Bronchus fibroblast of lung (primary cell): ENCODE measurements at places on chromosomes 3 and 15. TPM values are rescaled to one million over a fixed set of nuclear protein-coding genes. Genes with fewer than 3 reads are reported as not detected.

The CRYGS gene
- total RNA-seq: 0.34 and 0.59 TPM in 2 replicates

The CYP8B1 gene
- not detected in 2 replicates for total RNA-seq

The DISP2 gene
- 0.17 and 0.30 TPM in 2 replicates for total RNA-seq

The STAB1 gene
- 0.50 and 0.59 TPM in 2 replicates for total RNA-seq

The GPR15 gene
- total RNA-seq: not detected in 2 replicates

The ZIC1 gene
- total RNA-seq: under 0.01 TPM in 1 of 2 replicates, not detected in the other

The RTF1 gene
- total RNA-seq: 13.4 and 15.5 TPM in 2 replicates

The IP6K1 gene
- total RNA-seq: 18.2 and 24.5 TPM in 2 replicates

The CHRNB4 gene
- total RNA-seq: not detected in 2 replicates

The MIX23 gene
- 29.4 and 33.6 TPM in 2 replicates for total RNA-seq

The EPHA6 gene
- 0.17 TPM in 1 of 2 replicates, not detected in the other for total RNA-seq

The TIMP4 gene
- 10.9 and 11.3 TPM in 2 replicates for total RNA-seq

The P3H2 gene
- 6.4 and 7.3 TPM in 2 replicates for total RNA-seq

The TEX55 gene
- not detected in 2 replicates for total RNA-seq

The GCSAM gene
- not detected in 2 replicates for total RNA-seq

The MEGF11 gene
- under 0.01 TPM in 1 of 2 replicates, not detected in the other for total RNA-seq

The RBPMS2 gene
- 0.34 and 0.59 TPM in 2 replicates for total RNA-seq

The CCNB2 gene
- 141 and 156 TPM in 2 replicates for total RNA-seq

The SLTM gene
- total RNA-seq: 34.9 and 36.7 TPM in 2 replicates

The TMEM212 gene
- total RNA-seq: not detected in 2 replicates

The MOBP gene
- total RNA-seq: not detected in 2 replicates

The CLDN18 gene
- total RNA-seq: not detected in 2 replicates

The SEMA3F gene
- total RNA-seq: 40.2 and 41.5 TPM in 2 replicates

The ATP13A5 gene
- total RNA-seq: not detected in 2 replicates

The ARPP21 gene
- total RNA-seq: not detected in 2 replicates

The PAQR5 gene
- 1.2 and 1.5 TPM in 2 replicates for total RNA-seq

The GP9 gene
- not detected in 2 replicates for total RNA-seq

The SPINK8 gene
- total RNA-seq: not detected in 2 replicates

The SSUH2 gene
- under 0.01 TPM in 1 of 2 replicates, not detected in the other for total RNA-seq

The RNU5B-1 gene
- total RNA-seq: not detected in 2 replicates

The SMCO1 gene
- total RNA-seq: 0.15 and 0.34 TPM in 2 replicates

The DNAJA4 gene
- 2.0 and 2.4 TPM in 2 replicates for total RNA-seq

The ENTPD3 gene
- under 0.01 TPM in 2 replicates for total RNA-seq

The SPTBN5 gene
- total RNA-seq: under 0.01 TPM in 2 replicates

The SLC24A5 gene
- not detected in 2 replicates for total RNA-seq

The COL6A5 gene
- not detected in 2 replicates for total RNA-seq

The RNF7 gene
- 73.3 and 103 TPM in 2 replicates for total RNA-seq

The EPHB1 gene
- 1.0 and 1.5 TPM in 2 replicates for total RNA-seq
